Activated naive CD8-positive, alpha-beta T cell treated with anti-CD3 and anti-CD28 coated beads for 36 hours (primary cell): ENCODE measurements at places on chromosomes 5 and 9. TPM values are rescaled to one million over a fixed set of nuclear protein-coding genes. Genes with fewer than 3 reads are reported as not detected.
A peak's percentile ranks its signal among the peaks of the same experiment; 100 is the strongest.

PCDHB11 gene
- total RNA-seq, result not detected

GRCh38 chr9:29806937-29807618 is 2233.8 kb upstream of the C9orf72 start:
- H3K36me3 ChIP-seq, result no peaks in the 10 kb centered on the region
- H3K4me1 ChIP-seq, result no peaks in the 10 kb centered on the region
- no peak overlapping the region for H3K27ac ChIP-seq
- no peak for DNase-seq
- no peak overlapping the region for H3K4me3 ChIP-seq

DNA sequence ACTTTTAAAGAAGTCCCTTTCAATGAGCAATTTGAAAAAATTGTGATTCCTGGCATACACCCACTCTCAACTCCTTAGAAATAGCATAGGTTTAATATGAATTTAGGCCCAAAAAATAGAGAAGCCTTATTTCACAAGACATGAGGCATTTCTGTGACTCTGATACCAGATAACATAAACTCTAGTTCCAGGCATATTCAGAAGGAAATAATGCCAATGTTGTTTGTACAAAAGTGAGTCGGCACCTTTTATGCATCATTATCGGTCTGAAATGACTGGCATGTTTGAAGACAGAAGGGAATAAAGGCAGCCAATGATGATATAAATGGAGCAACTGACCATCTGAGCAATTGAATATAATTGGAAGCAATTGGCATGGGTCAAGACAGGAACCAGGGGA is 19.4 kb upstream of the RECK start:
- H3K27me3 ChIP-seq, result no peaks in the 10 kb centered on the region
- H3K27ac ChIP-seq, result no peak overlapping the region
- H3K4me3 ChIP-seq, result no peak overlapping the region
- no peak for DNase-seq

HINT2 gene
- 70.1 TPM for total RNA-seq

DNA sequence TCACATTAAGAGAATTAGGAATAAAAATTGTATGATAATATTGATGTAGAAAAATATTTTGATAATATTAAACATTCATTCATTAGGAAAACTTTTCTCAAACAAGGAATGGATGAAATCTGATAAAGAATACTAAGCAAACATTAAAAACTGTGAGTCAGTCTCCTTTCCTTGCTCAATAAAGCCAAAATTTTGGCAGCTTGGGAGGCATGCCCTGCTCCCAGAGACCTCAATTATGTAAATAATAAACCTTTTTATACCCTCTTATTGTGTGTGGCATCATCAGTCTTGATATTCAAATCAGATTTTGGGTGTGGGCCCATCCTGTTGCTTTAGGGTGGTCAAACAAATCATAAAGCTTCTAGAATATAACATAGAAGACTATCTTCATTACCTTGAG is 36.6 kb upstream of the CCL21 start:
- DNase-seq, result no peak
- H3K36me3 ChIP-seq, result no peaks in the 10 kb centered on the region
- H3K27ac ChIP-seq, result no peak overlapping the region
- H3K4me1 ChIP-seq, result no peaks in the 10 kb centered on the region
- no peak overlapping the region for H3K4me3 ChIP-seq

DNA sequence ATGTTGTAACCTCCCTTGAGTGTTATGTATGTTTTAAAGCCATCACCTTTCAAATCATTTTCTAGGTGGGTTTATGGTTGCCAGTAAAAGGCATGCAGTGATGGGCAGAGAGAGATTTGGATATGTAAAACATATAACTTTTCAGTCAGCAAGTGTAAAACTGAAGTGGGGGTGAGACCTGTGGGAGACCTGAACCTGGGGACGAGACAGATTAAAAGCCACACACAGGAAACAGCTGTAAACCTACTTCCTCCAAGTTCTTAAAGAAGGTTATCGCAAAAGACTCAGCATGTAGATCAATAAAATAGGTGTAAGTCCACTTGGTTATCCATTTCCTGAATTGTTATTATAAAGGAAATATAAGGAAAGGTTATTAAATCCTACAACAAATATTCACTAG is 76.6 kb downstream of the YIPF5 start:
- no peak for DNase-seq
- H3K4me1 ChIP-seq, result peaks cover 4% of the 10 kb centered on the region
- no peak overlapping the region for H3K27ac ChIP-seq
- peaks cover 7% of the 10 kb centered on the region for H3K27me3 ChIP-seq
- H3K36me3 ChIP-seq, result no peaks in the 10 kb centered on the region

GRCh38 chr5:53557386-53557785 is 3.1 kb upstream of the NDUFS4 start:
- no peak overlapping the region for H3K27ac ChIP-seq
- H3K27me3 ChIP-seq, result peaks cover 39% of the 10 kb centered on the region
- no peak for DNase-seq
- peaks cover 9% of the 10 kb centered on the region for H3K36me3 ChIP-seq
- peaks cover 9% of the 10 kb centered on the region for H3K4me1 ChIP-seq

SLC24A2 gene
- not detected for total RNA-seq

DNA sequence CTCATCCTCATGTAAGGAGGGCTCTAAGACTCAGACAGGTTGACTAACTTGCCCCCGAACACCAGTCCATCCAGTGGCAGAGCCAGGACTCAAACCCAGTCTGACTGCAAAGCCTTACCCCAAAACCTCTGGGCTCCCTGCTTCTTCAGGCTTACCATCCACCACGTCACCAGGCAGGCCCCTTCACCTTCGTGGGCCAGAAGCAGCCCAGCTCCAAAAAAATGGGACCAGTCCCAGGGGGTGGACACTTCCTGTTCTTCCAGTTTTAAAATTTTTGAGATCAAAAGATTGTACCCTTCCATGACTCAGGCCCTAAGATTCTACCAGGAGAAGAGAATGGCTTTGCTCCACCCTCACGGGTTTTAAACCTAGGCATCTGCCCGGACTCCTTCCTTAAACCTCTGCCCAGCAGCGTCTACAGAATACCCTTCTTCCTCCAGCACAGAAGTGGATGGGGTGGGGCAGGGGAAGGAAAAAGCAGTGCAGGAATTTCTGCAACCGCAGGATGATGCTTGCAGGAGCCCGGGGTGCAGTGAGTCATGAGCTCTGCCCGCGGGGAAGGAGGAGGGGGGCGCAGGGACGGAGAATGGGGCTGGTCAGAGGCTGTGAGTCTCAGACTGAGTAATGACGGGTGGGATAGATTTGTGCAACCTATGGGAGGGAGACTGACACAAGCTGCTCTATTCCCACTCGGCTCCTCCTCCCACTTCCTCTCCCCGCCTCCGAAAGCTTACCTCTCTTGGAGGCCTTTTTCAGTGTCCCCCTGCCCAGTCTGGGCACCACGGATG is 50.4 kb upstream of the STXBP1 start:
- H3K27ac ChIP-seq, result no peak overlapping the region
- DNase-seq, result no peak
- H3K4me1 ChIP-seq, result peaks cover 33% of the 10 kb centered on the region
- H3K27me3 ChIP-seq, result no peaks in the 10 kb centered on the region

- H3K27ac ChIP-seq, result no peak overlapping the region
- no peaks in the 10 kb centered on the region for H3K36me3 ChIP-seq
- peaks cover 87% of the 10 kb centered on the region for H3K27me3 ChIP-seq
- no peak overlapping the region for H3K4me3 ChIP-seq
Observed at GRCh38 chr9:124022201-124023121, 10.9 kb downstream of the LHX2 start.

DNA sequence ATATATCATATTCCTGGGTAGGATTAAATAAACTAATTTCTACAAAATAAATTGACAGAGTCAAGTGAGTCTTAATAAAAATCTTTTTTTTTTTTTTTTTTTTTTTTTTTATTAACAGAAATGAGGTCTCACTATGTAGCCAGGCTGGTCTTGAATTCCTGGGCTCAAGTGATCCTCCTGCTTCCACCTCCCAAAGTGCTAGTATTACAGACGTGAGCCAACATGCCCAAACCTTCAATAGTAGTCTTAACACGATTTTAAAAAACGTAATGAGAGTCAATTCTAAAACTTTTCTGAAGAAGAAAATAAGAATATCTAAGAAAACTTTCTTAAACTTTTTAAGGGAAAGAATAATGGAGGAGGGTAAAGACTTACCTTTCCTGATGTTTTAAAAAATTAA is 84.2 kb downstream of the YIPF5 start:
- no peaks in the 10 kb centered on the region for H3K36me3 ChIP-seq
- peaks cover 4% of the 10 kb centered on the region for H3K27me3 ChIP-seq
- no peaks in the 10 kb centered on the region for H3K4me1 ChIP-seq

DNA sequence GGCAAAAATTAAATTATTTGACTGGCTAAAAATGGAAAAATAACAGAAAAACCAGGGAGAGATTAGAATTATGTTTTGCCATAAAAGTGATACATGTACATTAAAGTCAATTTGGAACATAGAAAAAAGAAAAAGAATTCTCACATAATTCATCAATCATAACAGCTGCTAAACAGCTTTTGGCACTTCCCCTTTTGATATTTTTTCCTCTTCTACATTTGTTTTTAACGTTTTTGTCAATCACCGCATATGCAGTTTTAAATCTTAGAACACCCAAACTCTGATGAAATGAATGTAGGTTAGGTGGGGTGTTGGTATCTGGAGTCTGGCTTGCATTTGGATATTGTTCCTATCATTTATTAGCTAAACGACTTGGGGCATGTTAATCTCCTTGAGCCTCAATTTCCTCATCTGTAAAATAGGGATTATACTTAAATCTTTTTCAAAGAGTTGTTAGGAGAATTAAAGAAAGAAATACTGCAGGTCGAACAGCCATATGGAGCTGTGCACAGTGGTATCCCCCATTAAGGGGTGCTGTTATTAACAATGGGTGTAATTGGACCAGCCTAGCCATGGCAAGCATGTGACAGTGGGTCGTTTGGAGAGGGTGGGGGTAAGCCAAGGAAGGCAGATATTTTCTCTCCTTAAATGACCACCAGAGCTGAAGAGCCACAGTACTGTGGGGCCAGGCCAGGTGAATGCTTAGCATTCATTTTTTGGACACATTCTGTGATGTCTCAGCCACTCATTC is 22.6 kb downstream of the NPR3 start:
- H3K4me3 ChIP-seq, result no peak overlapping the region
- H3K36me3 ChIP-seq, result no peaks in the 10 kb centered on the region
- H3K27ac ChIP-seq, result no peak overlapping the region
- no peak for DNase-seq

DNA sequence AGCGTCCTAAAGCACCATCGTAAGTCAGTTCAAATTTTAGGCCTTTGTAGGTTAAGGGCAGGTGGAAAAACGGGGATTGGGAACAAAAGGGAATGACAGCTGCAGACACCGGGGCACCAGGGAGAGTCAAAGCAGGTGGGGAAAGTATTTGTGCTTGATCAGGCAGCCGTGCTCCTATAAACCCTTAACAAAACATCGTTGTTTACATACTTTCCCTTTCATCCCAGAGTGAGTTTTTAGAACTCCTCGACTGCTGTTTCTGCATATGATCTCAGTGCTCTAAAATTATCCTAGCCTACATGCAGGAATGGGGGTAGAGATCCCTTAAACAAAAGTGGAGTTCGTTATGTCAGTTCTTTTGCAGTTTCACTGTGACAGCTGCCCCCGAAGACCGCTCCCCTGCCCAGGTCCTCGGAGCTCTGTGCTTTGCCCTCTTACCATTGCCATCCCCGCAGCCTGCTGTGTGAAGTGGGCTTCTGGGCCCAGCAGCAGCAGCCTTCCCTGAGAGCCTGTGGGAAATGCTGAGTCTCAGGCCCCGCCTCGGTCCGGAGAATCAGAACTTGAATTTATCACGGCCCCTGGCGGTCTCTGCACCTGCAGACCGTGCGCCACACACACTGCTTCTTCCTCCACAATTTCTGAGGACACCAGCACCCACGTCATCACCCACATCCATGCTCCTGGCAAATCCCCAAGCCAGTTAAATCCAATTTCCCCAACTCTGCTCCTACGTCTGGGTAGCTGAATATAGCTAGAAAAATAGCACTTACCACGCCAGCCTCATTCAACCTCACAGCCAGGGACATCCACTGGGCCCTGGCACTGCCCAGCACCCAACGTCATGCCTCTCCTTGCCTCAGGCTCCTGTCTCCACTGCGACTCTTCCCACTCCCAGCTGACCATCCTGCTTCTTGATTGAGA is 86.8 kb downstream of the NSUN2 start:
- H3K27me3 ChIP-seq, result no peaks in the 10 kb centered on the region
- H3K4me3 ChIP-seq, result no peak overlapping the region
- H3K36me3 ChIP-seq, result no peaks in the 10 kb centered on the region
- DNase-seq, result no peak

ANKRD18A gene
- total RNA-seq, result 3.9 TPM

GRCh38 chr9:127866535-127866934 is 10.9 kb downstream of the AK1 start:
- no peaks in the 10 kb centered on the region for H3K27me3 ChIP-seq
- no peaks in the 10 kb centered on the region for H3K36me3 ChIP-seq
- no peak for DNase-seq
- H3K4me3 ChIP-seq, result no peak overlapping the region

DNA sequence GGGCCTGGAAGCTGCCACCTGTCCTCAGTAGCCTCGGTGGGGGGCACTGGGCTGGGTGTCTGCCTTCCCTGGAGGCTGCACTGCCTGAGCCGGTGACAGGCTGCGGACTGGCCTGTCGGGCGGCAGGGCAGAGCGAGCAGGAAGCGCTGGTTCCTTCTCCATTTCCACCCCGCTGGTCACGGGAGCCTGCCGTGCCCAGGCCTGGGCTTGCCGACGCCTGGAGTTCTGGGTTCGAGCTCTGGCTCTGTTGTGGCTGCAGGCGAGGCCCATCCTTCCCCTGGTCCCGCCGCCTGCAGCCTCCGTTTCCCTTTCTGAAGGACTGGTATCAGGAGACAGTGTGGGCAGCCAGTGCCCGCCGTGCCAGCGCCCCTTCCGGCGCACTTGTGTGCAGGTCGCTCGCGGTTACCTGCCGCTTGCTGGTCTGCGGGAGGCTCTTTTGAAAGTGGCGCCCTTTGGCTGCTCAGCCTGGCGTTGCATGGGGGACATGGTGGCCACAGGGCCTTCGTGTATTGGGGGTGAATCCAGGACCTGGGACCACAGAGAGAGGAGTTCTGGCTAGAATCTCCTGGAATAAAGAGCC is 34.0 kb downstream of the RXRA start:
- no peak for DNase-seq
- no peaks in the 10 kb centered on the region for H3K27me3 ChIP-seq
- no peaks in the 10 kb centered on the region for H3K36me3 ChIP-seq
- H3K4me3 ChIP-seq, result no peak overlapping the region
- H3K27ac ChIP-seq, result no peak overlapping the region

- peaks cover 30% of the 10 kb centered on the region for H3K27me3 ChIP-seq
- no peaks in the 10 kb centered on the region for H3K36me3 ChIP-seq
- H3K4me1 ChIP-seq, result peaks cover 17% of the 10 kb centered on the region
- peak; percentile 75 for DNase-seq
Observed at GRCh38 chr9:126705767-126706697, 92.3 kb downstream of the LMX1B start.

DNA sequence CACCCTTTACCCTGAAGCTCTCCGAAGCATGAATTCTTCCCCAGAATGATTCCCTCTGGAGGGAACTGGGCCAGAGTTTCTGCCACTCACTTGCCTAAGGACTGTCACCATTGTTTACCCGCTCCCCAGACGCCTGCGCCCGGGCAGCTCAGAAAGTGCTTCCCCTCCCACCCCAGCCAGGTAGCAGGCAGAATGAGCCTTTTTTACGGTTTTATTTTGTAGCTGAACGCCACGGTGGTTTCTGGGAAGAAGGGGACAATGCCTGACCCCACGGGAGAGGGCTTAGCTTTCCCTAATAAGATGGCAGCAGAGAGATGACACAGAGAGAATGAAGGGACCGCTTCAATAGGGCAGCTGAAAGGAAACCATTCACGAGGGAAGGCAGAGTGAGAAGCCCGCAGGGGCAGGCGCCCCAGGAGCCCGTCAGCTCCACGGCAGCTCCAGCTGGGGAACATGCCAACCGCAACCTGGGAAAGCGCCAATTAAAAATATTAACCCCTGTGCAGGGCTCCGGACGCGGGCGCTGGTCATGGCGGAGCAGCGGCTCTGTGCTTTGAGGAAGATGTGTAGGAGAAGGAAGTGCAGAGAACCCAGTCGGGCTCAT is 20.4 kb upstream of the NTNG2 start:
- H3K4me1 ChIP-seq, result peaks cover 19% of the 10 kb centered on the region
- no peak for DNase-seq
- no peak overlapping the region for H3K27ac ChIP-seq
- peaks cover 90% of the 10 kb centered on the region for H3K27me3 ChIP-seq
